IPS DF 6.9 (cell line): ENCODE measurements at places on chromosomes 1 and 21.

DNA sequence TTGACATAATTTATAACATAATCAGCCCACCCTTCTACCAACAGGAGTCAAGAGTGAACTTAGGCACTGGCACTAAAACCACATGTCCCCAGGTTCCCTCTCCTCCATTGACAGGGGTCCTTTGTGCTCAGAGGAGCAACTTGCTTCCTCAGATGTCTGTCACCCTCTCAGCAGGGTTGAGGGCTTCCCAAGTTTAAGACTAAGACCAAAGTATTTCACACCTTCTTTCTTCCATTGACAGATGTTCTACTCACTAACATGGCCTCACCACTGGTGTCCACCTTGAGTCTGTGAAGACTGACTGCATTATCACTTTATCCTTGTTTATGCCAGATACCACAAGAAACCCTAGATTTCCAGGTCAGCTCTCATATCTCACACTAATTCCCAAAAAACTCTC is 56.5 kb downstream of the CCDC18 start:
- no peaks in the 10 kb centered on the region for H3K4me1 ChIP-seq
- H3K27me3 ChIP-seq = no peaks in the 10 kb centered on the region
- H3K4me3 ChIP-seq = no peak overlapping the region
- H3K36me3 ChIP-seq = no peaks in the 10 kb centered on the region; the same call in 1 of the 2 replicates
- no peak for DNase-seq

DNA sequence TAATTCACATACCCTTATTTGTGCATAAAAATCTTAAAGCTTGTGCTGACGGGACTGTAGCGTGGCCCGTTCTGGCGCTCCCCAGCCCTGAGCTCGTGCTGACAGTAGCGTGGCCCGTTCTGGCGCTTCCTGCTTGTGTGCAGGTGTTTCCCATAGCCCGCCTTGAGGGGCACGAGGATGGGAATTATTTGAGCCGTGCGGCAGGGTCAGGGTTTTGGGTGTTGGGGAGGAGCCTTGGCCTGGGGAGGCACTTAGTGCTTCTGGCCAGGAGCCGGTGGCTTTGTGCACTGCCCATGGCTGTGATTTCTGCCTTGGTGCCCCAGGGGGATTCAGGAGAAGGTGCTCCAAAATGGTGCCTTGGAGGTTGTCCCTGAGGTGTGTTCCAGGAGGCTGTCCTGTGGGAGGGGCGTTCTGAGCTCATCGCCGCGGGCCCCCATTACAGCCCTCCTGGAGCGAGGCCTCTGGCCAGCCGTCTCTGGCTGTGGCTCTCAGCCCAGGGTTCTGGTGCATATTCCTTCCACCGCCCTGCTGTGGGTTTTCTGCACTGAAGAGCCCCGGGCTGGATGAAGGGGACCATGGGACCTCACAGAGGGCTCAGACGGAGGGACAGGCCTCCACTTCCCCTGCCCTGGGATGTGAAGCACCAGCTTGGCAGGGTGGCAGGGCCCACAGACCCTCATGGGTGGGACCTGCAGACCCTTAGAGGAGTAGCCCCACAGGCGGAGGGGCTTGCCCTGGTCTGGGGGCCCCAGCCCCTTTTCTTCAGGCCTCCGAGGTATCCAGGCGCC is 6.6 kb downstream of the SLX9 start:
- H3K27ac ChIP-seq = no peak overlapping the region
- H3K4me1 ChIP-seq = peaks cover 2% of the 10 kb centered on the region; the same call in 1 of the 2 replicates
- DNase-seq = no peak
- H3K36me3 ChIP-seq = peaks cover 29% of the 10 kb centered on the region

GRCh38 chr1:12016182-12016581 is 3.1 kb upstream of the MIIP start:
- no peak overlapping the region for H3K27ac ChIP-seq
- peaks cover 13% of the 10 kb centered on the region for H3K36me3 ChIP-seq
- DNase-seq = no peak
- no peaks in the 10 kb centered on the region for H3K4me1 ChIP-seq
- H3K4me3 ChIP-seq = no peak overlapping the region

DNA sequence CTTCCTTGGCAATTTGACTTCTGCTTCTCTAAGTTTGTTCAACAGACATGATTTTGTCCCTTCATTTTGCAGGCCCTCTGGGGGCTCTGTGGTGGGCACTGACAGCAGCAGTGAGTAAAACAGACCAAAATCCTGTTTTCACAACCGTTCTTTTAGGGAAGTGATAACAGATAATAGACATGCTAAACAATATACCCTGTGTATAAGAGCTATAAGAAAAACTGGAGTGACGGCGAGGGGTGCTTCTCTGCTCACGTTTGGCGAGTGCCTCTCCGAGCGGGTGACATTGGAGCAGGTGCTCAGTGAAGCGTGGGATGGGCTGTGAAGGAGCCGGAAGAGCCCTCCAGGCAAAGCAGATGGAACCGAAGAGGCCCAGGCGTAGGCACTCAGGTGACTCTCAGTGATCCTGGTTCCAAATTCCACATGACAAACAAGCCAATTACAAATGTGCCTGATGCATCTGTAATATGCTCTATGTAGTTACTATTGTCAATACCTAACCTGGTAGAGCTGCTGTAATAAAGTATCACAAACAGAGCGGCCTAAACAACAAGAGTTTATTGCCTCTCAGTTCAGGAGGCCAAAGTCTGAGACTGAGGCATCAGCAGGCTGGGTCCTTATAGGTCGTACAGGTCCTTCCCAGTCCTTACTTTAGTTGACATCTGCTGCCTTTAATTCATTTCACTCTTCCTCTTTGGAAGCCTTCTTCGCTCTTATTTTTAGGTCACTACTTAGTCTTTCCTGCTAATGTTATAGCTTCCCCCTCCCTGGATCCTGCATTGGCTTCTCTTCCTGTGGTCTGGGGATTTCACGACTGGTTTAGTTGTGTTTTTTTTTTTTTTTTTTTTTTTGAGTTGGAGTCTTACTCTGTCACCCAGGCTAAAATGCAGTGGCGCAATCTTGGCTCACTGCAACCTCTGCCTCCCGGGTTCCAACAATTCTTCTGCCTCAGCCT is 20.1 kb downstream of the OR2B11 start:
- no peak overlapping the region for H3K4me3 ChIP-seq
- H3K27ac ChIP-seq = no peak overlapping the region
- H3K27me3 ChIP-seq = no peaks in the 10 kb centered on the region
- H3K4me1 ChIP-seq = no peaks in the 10 kb centered on the region; the same call in 1 of the 2 replicates
- no peak for DNase-seq
- H3K36me3 ChIP-seq = no peaks in the 10 kb centered on the region

DNA sequence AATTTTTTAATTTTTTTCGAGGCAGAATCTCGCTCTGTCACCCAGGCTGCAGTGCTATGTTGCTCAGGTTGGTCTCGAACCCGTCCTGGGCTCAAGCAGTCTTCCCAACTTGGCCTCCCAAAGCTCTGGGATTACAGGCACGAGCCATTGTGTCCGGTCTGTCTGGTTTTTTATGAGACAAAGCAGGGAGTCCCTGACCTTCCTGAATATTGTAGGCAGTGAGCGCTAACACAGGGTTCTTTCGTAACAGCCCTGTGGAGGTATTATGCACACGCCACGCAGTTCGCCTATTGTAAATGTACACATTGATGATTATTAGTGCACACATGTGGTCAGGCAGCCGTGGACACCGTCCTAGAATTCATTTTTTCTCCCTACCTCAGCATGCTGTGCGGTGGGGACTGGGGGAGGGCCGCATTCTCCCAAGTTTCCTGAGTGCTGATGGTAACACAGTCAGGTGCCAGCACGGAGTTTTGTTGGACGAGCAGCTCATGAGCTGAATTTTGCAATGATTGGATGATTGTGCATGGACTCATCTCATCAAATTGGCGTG is 19.6 kb downstream of the SPSB1 start:
- no peak overlapping the region for H3K27ac ChIP-seq
- H3K36me3 ChIP-seq = no peaks in the 10 kb centered on the region
- no peak for DNase-seq
- H3K27me3 ChIP-seq = no peaks in the 10 kb centered on the region
- H3K4me1 ChIP-seq = no peaks in the 10 kb centered on the region
- no peak overlapping the region for H3K4me3 ChIP-seq

DNA sequence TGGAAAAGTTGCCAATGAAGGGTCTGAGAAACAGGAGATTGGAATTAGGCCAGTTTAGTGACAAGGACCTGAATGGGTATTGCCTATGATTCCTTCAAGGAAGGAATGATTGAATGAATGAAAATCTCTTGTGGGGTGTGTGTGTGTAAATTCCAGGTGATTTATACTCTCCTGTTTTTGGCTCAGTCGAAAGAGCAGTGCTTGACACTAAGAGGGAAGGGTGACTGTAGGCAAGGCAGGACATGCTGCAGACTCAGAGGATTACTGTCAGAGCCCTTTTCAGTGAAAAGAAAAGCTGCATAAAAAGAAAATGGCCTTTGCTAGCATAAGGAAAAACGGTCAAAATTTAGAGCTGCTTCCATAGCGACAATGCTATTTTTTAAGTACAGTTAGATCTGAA is 30.1 kb downstream of the C1orf21 start:
- no peaks in the 10 kb centered on the region for H3K27me3 ChIP-seq
- H3K36me3 ChIP-seq = no peaks in the 10 kb centered on the region
- DNase-seq = no peak
- peaks cover 1% of the 10 kb centered on the region; the same call in 1 of the 2 replicates for H3K4me1 ChIP-seq
- H3K4me3 ChIP-seq = no peak overlapping the region

DNA sequence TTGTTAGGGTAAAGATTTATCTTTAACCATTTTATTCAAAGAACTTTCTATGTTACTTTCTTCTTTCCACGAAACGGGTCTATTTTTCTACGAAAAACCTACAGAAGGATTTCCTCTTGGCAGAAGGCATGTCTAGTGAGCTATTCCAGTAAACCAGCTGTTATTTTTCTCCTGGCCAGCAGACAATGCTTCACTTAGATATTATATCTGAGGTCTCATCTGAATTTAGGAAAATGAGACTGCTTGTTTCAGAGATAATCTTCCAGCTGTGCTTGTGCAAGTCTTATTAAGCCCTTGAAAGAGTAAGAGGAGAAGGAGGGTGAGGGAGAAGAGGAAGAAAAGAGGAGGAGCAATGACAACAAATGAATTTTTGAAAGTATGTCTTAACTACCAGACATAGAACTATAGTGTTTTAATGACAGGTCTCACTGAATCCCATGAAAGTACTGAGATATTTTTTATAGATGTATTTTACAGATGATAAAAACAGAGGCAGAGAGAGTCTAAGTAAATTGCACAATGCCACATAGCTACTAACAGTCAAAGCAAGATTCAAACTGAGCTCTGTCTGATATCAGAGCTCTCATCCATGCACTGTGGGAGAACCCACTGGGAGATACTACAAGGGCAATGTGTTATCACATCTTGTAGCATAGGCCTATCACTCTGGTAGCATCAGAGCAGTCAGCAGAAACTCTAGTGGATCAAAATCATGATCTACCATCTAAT is 54.6 kb upstream of the SAMSN1 start:
- DNase-seq = no peak
- H3K36me3 ChIP-seq = no peaks in the 10 kb centered on the region
- no peaks in the 10 kb centered on the region for H3K4me1 ChIP-seq

GRCh38 chr1:230340526-230341161 is 85.5 kb downstream of the PGBD5 start:
- H3K4me3 ChIP-seq = no peak overlapping the region
- H3K27ac ChIP-seq = no peak overlapping the region
- no peaks in the 10 kb centered on the region for H3K27me3 ChIP-seq
- no peaks in the 10 kb centered on the region for H3K36me3 ChIP-seq
- DNase-seq = no peak
